ENCODE measurements at places on chromosomes 3 and 15. TPM values are rescaled to one million over a fixed set of nuclear protein-coding genes. Genes with fewer than 3 reads are reported as not detected.

Gene BMF
- 10.4 TPM for total RNA-seq

Gene LMAN1L
- not detected for total RNA-seq

Gene ACKR4
- not detected for total RNA-seq

Gene CHRNA3
- not detected for total RNA-seq

Gene PLCL2
- 1.2 TPM for total RNA-seq

Gene VEPH1
- total RNA-seq, result 17.0 TPM

Gene GNAT1
- 4.4 TPM for total RNA-seq

Gene TGM4
- not detected for total RNA-seq

Gene PLA1A
- total RNA-seq, result 2.8 TPM

Gene ATP10A
- 0.62 TPM for total RNA-seq

Gene PLSCR2
- total RNA-seq, result not detected

Gene SNX22
- 0.16 TPM for total RNA-seq

Gene CCR8
- not detected for total RNA-seq

Gene C15orf39
- total RNA-seq, result 3.4 TPM

Gene NFKBIZ
- total RNA-seq, result 12.9 TPM

Gene ITGA11
- total RNA-seq, result 29.2 TPM

Gene GMPPB
- 21.9 TPM for total RNA-seq

Gene ATP11B
- 52.8 TPM for total RNA-seq

Gene TMEM108
- 20.7 TPM for total RNA-seq

Gene SLC28A2
- total RNA-seq, result not detected

Gene GRK7
- total RNA-seq, result 0.05 TPM

Gene OR5H15
- total RNA-seq, result not detected

Gene IL5RA
- total RNA-seq, result not detected

Gene PPM1L
- total RNA-seq, result 5.1 TPM

Gene NANOGP8
- not detected for total RNA-seq

Gene GCNT3
- total RNA-seq, result 1.7 TPM
